NCI-H510A (cell line): ENCODE measurements at places on chromosomes 7 and 10.

GRCh38 chr10:88755753-88756152 is 4.1 kb upstream of the LIPN start:
- DNase-seq = no peak

- DNase-seq = no peak
Measured at GRCh38 chr10:27663621-27664020, 82.0 kb downstream of the MKX start.

DNA sequence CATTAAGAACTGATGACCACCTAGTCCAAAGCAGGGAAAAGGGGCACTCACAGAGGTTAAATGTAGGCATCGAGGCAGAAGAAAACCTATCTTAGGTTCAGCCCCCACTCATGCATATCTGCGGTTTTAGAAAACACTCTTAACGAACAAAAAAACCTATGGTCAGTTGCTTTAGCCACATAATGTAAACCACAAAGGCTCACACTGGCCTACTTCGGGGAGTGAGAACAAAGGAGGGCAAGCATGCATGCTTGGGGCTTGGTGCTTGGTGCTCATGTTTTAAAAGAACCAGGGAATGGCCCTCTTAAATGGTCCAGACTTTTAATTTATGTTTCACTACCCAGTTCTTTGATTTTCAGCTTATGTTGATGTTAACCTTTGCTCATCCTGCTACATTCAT is 14.2 kb downstream of the INSYN2A start:
- no peak for DNase-seq

GRCh38 chr7:152411389-152411788 is 24.4 kb downstream of the KMT2C start:
- DNase-seq = no peak

GRCh38 chr7:41028580-41028979 is 674.3 kb downstream of the INHBA start:
- no peak for DNase-seq
